ENCODE measurements at places on chromosomes 5 and 9.

GRCh38 chr9:106779796-106780195 is 83.2 kb upstream of the ZNF462 start:
- DNase-seq: no peak

DNA sequence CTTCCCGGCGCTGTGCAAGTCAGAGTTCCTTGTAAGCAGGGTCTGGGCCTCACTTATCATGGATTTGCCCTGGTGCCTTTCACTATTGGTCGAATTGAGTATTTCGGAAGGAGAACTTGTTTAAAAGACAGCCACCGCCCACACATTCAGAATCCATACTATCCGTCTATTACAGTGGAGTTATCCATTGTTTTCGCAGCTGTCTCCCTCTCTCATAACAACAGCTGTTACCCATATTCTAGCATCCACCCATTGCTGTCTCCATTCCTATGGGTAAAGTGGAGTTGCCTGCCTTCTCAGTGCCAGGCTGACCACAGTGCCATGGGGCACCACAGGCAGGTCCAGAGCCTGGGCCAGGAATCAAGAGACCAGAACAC is 20.2 kb downstream of the FAXDC2 start:
- no peak for DNase-seq

- DNase-seq: no peak
Measured at GRCh38 chr5:173303878-173304590, 24.2 kb downstream of the STC2 start.

DNA sequence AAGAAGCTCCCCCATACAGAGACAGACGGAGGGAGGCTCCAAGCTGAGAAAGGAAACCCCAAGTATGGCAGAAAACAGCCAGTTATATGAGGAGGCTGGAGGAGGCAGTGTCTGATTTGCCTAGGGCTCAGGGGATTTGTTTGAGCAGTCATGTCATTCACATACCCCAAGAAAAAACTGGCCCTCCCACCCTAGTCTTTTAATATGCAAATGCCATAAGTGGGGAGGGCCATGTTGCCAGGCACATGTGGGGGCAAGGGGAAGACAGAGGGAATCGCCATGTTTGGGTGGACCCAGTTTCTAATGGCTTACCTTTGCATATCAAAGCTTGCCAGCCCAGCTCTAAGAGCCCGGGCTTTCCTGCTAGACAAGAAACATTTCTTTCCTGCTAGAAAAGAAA is 1163.8 kb downstream of the TAF11L14 start:
- DNase-seq: no peak

GRCh38 chr9:22102146-22103053 is 93.3 kb upstream of the CDKN2B start:
- no peak for DNase-seq

GRCh38 chr9:3526997-3527940 is 1.5 kb upstream of the RFX3 start:
- DNase-seq: peak; percentile 17

DNA sequence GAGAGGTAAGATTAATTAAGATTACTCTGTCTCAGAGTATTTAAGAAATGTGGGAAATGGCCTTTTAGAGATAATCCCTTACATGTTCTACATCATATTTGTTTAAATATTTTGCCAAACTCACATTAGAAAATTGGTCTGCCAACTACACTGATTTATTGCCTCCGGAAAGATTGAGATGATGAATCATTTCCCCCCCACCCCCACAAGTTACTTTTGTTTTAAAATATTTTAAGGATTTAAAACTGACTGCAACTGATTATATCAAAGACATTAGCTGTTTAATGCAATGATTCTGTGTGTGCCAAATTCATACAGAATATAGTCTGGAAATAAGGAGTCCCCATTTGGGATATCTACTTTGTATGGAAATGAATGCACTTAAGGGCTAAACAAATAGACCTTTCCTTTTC is 674.4 kb downstream of the PRR16 start:
- no peak for DNase-seq

Measured in AG08396 (cell line).